ENCODE measurements at places on chromosomes 4 and X. TPM values are rescaled to one million over a fixed set of nuclear protein-coding genes. Genes with fewer than 3 reads are reported as not detected.

VCX3A gene
- not detected for total RNA-seq

GRCh38 chrX:27591938-27592337, 1.8 kb downstream of the DCAF8L2 start:
- DNase-seq: no peak

PPP1R2C gene
- not detected for total RNA-seq

DNA sequence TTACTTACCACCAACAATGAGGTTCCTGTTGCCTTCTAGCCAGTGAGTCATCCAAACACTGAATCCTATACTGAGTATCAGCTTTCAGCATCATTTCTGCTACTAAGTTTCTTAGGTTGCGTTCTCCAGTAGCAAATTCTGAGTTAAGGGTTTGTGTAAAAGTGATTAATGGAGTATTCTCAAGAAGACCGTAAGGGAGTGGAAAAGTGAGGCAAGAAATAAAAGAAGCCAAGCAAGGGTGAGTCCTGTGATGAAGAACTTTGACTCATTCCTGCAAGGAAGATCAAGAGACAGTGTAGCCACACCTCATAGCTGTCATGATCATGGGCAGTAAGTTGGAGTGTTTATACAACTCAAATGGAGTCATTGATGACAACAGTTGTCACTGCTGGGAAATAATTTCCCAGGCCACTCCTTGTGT, 446.2 kb downstream of the RAPGEF2 start:
- DNase-seq: no peak

CCSER1 gene
- 73.3 TPM for total RNA-seq

- no peak for DNase-seq
These were observed 162.7 kb upstream of the MBNL3 start for GRCh38 chrX:132651421-132652086.

All from breast epithelium (tissue), 4 donors.